Smooth muscle cell of bladder (primary cell): ENCODE measurements at places on chromosomes 7 and 10. TPM values are rescaled to one million over a fixed set of nuclear protein-coding genes. Genes with fewer than 3 reads are reported as not detected.

TLL2 gene
- total RNA-seq = under 0.01 and 0.09 TPM in 2 replicates

ZNF273 gene
- total RNA-seq = 1.7 and 2.5 TPM in 2 replicates

DNA2 gene
- total RNA-seq = 3.4 and 4.3 TPM in 2 replicates

NXPH1 gene
- total RNA-seq = not detected in 2 replicates

ASZ1 gene
- total RNA-seq = not detected in 2 replicates

C10orf71 gene
- total RNA-seq = not detected in 2 replicates

DNMBP gene
- 11.8 and 14.7 TPM in 2 replicates for total RNA-seq

CDK14 gene
- 23.3 and 33.9 TPM in 2 replicates for total RNA-seq

KLHDC10 gene
- total RNA-seq = 27.7 and 29.9 TPM in 2 replicates

ACSM6 gene
- total RNA-seq = not detected in 2 replicates

SPDYE5 gene
- total RNA-seq = not detected in 2 replicates

TSPAN13 gene
- 2.4 and 5.4 TPM in 2 replicates for total RNA-seq

HOXA5 gene
- 1.4 and 1.6 TPM in 2 replicates for total RNA-seq

RARRES2 gene
- total RNA-seq = 46.9 and 66.8 TPM in 2 replicates

PTPN20 gene
- 0.14 and 1.5 TPM in 2 replicates for total RNA-seq

WDR86 gene
- total RNA-seq = 3.1 and 7.1 TPM in 2 replicates

HACD1 gene
- 24.7 and 41.5 TPM in 2 replicates for total RNA-seq

NFE2L3 gene
- total RNA-seq = 3.1 and 4.7 TPM in 2 replicates

OR2A5 gene
- not detected in 2 replicates for total RNA-seq

HOXA10 gene
- 6.5 and 11.8 TPM in 2 replicates for total RNA-seq

RBP4 gene
- total RNA-seq = 0.37 TPM in 1 of 2 replicates, not detected in the other

CCZ1B gene
- 43.9 and 50.2 TPM in 2 replicates for total RNA-seq

NT5C3A gene
- 13.7 and 17.4 TPM in 2 replicates for total RNA-seq

LIPN gene
- not detected in 2 replicates for total RNA-seq

HTRA1 gene
- 142 and 218 TPM in 2 replicates for total RNA-seq

SLC26A4 gene
- total RNA-seq = 0.28 and 0.65 TPM in 2 replicates

PNLIPRP1 gene
- total RNA-seq = not detected in 2 replicates

MRPS16 gene
- 51.2 and 52.6 TPM in 2 replicates for total RNA-seq

HYAL4 gene
- not detected in 2 replicates for total RNA-seq
